Cortex of kidney (tissue), 1 donor: ENCODE measurements at places on chromosomes 16 and 17.

- DNase-seq = no peak
Measured at GRCh38 chr17:65588181-65588808, 26.8 kb upstream of the AXIN2 start.

DNA sequence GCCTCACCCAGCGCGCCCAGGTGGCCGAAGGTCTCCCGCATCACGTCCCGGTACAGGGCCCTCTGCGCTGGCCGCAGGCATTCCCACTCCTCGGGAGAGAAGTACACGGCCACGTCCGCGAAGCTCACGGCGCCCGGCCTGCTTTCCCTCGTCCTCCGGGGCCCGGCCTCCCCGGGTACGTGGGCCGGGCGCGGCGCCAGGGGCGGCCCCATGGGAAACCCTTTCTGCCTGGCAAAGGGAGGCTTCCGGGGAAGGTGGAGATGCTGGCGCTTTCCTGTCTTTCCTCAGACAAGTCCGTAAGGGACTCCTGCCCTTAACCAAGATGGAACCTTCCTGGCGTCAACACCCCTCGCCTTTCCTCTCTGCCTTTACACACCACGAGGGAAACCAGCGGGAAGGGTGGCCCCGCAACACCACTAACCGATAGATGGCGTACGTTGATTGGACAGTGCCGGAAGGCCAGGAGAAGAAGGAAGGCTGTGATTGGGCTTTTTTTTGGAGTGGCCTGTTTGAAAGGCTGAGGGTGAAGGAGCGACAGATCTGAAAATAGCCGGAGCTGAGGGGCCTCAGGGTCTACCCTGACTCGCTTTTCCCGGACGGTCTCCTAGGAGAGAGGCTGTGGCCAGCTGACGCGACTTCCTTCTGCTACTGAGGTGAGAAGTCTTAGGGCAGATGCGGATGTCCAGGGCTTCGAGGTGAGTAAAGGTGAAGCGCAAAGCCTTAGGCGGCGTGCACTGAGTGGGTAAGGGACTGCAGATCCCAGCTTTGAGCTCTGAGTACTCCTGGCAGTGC lies at the start of gene ZNF785:
Gene ZNF785, minus strand, starts transcription at position 298 of the 792 bp plus-strand sequence. Its CDS starts 86 bp downstream, at position 212.
- no peak for DNase-seq

DNA sequence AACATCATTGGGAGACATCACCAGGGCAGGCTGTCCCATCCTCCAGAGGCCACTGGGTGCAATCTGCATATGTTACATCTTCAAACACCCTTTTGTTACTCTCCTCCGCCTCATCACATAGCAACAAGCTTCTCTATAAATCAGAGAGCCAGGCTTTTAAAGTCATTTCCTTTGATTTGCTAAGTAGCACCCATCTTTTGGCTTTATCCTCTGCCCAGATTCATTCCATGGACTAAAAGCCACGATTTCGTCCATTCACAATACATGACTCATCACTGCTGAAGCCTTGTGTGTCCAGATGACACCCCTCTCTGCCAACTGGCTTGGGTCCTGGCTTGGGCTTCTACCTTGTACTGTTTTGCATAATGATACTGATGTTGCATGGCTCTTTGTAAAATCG lies 2.0 kb upstream of the KRT38 start:
- DNase-seq = no peak

- no peak for DNase-seq
Measured at GRCh38 chr16:27286451-27286850, 17.9 kb upstream of the NSMCE1 start.

DNA sequence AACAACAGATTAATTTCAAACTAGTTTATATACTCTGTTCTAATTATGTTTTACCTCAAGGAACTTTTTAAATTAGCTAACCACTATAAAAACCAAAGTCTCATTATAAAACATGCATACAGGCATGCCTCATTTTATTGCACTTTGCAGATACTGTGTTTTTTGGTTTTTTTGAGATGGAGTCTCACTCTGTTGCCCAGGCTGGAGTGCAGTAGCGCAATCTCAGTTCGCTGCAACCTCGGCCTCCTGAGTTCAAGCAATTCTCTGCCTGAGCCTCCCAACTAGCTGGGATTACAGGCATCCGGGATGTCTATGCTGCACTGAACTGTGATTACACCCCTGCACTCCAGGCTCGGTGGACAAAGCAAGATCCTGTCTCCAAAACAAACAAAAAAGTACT lies 8.8 kb upstream of the JPT1 start:
- DNase-seq = no peak

DNA sequence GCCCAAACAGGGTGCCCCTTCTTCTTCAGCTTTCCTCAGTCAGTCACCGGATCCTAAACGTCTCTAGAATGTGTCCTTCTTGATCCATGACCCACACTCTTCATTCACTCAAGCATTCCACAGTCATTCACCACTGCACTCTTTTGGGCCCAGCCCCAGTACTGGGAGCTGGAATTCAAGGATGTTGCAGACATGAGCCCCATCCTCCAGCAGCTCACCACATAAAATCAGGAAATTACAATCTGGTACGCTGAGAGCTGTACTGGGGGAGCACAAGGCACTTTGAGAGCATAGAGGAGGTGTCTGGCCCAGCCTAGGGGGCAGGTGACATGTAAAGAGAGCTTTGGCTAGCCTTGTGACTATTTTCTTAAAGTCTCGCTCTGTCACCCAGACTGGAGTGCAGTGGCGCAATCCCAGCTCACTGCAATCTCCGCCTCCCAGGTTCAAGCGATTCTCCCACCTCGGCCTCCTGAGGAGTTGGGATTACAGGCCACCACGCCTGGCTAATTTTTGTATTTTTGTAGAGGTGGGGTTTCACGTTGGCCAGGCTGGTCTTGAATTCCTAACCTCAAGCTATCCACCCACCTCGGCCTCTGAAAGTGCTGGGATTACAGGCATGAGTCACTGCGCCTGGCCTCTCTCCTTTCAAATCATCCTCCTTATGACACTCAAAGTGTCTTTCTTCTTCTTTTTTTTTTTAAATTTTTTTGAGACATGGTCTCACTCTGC lies 18.7 kb downstream of the CES4A start:
- no peak for DNase-seq

DNA sequence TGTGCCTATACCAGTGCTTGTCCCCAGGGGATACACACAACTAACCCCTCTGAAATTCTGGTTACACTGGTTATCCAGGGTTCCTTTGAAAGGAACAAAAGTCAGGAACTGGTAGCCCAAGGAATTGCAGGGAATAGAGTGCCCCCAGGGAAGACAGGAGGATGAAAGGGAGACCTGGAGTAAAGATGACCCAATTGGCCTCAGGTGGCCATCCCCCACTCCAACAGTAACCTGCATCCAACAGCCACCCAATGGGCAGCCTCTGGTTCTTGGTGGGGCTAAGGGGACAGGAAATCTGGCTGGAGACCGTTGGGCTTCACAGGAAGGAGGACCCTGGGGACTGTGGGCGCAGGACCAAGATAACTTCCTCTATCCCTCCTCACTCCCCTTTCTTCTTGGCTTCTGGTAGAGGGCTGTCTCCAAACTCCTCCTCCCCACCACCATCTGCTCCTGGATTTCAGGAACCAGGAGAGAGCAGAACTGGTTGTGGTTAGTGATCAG lies 826 bp upstream of the MPO start:
- no peak for DNase-seq

DNA sequence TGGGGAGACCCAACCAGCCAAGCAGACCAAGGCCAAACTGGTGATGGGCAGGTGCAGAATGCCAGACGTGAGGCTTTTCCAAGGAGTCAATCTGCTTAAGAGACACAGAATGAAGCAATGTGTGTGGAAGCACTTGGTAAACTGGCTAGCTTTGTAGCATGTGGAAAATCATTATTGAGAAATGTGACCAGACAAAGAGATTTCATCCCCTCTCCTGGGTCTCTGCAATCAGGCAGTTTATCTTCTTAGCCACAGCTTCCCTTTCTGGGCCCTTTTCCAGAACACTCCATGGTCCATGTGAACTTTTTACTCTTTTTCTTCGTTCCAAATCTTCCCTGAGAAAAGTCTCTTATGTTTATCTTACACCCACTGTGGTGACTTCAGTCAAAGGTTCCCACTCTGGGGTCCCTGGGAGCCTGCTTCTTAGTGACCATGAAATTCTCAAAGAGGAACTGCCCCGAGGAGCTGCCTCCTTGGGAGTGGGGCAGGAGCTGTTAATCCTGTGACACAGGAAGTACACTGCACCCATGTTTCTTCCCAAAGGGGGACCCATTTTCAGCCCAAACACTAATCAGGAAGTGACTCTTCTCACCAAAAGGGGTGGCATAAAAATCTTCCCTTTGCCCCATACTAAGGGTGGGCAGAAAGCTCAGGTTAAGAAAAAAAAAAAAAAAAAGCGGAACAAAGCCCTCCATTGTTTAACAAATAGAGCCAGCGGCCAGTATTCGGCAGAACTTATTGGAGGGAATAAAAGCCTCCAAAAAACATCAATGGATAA lies 346.2 kb upstream of the ASIC2 start:
- DNase-seq = no peak

- DNase-seq = no peak
Measured at GRCh38 chr16:57235128-57236021, 9.7 kb upstream of the ARL2BP start.

- DNase-seq = no peak
Measured at GRCh38 chr16:49703483-49703882, 152.4 kb downstream of the ZNF423 start.

DNA sequence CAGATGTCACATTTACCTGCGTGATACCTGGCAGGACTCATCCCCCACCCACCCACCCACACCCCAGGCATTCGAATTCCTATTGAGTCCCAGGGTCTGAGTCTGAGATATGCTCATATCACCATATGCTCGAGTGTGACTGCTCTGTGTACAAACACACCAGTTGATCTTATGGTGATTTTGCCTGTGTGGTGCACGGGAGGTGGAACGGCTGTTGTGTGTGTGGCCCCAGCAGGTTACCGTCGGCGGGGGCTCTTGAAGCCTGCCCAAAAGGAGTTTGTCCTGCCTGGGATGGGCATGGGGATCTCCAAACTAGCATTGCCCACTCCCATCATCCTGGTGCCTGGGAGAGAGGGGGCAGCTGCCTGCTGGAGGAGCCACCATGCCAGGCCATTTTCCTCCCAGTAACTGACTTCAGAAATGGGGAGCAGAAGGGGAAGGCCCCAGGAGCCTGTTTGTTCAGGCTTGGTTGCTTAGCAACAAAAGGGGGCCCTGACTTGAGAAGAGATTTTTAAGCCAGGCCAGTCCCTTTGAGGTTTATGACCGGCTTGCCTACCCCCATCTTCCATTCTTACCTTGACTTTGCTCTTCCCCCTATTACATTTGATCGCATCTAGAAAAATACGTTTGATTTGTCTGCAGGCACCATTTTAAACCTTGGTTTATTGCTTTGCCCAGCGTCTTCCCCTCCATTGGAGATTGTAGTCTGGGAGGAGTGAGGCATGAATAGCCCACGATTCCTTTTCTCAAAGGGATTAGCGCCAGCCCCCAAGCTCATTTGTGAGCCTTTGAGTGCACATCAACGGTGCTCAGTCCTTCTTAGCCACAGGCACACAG lies 217.7 kb downstream of the CCDC182 start:
- DNase-seq = no peak

- DNase-seq = no peak
Measured at GRCh38 chr17:13806092-13806491, 204.4 kb upstream of the HS3ST3A1 start.

DNA sequence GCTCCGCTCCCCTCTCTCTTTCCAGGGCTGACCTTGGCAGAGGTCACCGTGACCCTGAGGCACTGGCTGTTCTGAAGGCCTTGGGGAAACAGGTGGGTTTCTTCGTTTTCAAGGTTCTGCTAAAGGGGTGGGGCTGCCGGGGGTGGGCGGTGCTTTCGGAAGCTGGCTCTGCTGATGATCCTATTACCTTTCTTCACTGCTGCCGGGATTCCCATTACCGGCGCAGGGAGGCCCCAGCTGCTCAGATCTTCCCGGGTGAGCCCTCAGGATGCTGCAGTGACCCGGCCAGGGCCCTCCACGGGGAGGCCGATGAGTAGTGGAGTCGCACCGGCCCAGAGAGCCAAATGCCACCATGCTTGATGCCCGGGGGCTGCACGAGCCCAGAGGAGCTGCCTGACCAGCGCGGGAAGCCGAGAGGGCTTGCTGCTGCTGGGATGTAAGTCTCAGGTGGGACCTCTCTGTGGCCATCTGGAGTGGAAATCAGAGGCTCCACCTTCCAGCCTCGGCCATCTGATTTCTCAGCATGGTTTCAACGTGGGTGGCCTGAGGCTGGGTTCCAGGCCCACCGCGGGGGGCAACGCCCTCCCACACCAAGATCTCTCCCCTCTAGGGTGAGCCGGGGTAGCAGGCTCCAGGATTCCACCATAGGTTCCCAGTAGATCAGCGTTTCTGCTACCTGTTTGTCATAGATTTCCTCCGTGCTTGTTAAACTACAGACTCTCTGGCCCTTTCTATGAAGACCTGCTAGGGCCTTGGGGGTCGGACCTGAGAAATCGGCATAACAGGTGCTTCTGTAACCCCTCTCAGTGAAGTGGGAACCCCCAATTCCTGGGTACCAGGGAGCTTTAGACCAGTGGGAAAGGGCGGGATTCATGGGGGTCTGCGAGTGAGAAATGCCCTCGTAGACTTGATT lies 21.6 kb upstream of the ADCY7 start:
- DNase-seq = no peak

DNA sequence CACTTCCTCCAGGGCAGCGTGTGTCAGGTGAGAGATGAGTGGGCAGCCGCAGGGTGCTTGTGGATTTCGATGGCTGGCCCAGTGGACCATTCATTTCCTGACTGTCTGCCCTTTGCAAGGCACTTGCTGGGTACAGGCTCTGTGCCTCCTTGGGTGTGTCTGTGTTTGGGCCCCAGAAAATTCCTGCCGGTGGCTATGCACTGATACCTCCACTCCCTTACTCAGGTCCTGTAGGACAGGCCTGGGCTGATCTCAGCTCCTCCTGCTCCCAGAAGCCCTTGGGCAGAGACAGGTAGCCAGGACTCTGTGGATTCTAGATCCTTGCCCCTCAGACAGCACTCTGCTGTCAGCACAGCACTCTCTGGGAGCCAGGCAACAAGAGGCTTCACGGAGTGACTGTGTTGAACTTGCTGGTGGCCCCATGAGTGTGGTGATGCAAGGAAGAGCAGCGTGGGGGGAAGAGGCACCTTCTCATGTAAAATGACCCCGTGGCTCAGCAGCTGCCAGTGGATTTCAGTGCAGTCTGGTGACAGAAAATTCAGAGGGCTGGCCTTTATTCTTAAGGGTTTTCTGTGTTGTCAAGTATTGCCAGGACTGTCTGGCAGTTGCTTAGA lies 29.0 kb downstream of the PGS1 start:
- no peak for DNase-seq

DNA sequence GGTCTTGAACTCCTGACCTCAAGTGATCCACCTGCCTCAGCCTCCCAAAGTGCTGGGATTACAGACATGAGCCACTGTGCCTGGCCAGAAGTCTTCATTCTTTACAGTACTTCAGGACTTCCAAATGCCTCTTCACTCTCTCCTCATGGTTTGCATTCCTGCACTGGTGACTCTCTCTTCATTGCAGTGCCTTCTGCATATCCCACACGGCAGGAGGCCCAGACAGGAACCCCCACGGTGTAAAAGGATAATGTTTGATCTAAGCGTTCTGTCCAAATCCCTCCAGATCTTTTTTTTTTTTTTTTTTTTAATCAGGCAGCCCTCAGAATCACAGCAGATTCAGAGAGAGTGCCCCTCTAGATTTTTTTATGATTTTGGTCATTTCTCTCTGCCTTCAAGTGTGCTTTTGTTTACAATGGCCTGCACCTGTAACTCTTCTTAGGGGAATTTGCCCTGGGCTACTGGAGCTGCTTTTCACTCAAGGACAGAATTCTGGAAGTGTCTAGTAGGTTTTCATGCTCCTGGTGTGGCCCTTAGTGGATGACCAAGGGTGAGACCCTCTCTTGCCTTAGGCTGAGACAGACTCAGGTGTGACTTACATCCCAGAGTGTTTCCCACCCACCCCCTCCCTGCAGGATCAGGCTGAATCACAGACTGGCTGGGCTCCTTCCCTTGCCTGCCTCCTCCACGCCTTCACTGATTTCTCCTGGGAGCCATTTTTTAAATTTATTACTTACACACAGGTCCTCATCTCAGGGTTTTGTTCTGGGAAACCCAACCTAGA lies 19.8 kb upstream of the NF1 start:
- no peak for DNase-seq
